ENCODE measurements at places on chromosomes 3 and 15.

- no peak for DNase-seq
Observed at GRCh38 chr3:4736284-4736861, 242.9 kb upstream of the BHLHE40 start.

- DNase-seq, result no peak
Observed at GRCh38 chr3:62562017-62562416, 188.7 kb upstream of the FEZF2 start.

GRCh38 chr3:50375258-50375931 is 16.1 kb upstream of the TMEM115 start:
- no peak for DNase-seq

- no peak for DNase-seq
Observed at GRCh38 chr3:148532774-148533173, 164.9 kb upstream of the AGTR1 start.

DNA sequence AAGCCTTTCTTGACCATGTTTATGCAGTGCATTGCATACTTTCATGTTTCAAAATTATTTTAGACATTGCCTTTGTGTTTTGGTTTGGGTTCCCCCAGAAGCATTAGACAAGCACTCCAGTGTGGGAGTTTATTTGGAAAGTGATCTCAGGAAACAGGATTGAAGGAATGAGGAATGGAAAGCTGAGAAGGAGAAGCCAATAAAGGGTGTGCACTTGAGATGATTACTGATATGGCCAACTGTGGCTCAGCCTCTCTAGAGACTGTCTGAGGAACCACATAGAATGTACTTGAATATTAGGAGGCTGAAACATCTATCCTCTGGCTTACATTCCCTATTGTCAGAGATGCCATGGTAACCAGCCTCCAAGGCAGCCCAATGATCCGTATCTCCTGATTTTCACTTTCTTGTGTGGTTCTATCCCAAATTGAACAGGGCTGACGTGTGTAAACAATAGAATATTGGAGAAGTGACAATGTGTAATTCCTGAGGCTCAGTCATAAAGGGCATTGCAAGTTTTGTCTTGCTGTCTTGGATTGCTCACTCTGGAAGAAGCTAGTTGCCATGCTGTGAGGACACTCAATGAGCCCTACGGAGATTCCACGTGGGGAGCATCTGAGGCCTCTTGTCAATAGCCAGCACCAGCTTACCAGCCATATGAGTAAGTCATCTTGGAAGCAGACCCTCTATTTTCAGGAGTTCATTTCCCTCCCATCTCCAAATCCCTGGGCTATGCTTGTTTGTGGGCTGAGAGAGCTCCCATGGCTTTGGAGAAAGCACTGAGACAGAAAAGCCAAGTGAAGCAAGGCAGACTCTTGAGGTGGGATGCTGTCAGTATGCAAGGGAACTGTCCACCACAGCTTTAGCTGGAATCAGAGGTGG is 84.7 kb downstream of the SCN11A start:
- no peak for DNase-seq

- DNase-seq, result no peak
Observed at GRCh38 chr3:189084620-189085019, 87.2 kb upstream of the TPRG1 start.

Measured in activated CD4-positive, alpha-beta T cell treated with anti-CD3 and anti-CD28 coated beads for 24 hours (primary cell).